Activated CD4-positive, alpha-beta T cell treated with anti-CD3 and anti-CD28 coated beads, Interleukin-2, amount 50 U/mL, for 16 hours (primary cell): ENCODE measurements at places on chromosomes 11 and 22.
A peak's percentile ranks its signal among the peaks of the same experiment; 100 is the strongest.

DNA sequence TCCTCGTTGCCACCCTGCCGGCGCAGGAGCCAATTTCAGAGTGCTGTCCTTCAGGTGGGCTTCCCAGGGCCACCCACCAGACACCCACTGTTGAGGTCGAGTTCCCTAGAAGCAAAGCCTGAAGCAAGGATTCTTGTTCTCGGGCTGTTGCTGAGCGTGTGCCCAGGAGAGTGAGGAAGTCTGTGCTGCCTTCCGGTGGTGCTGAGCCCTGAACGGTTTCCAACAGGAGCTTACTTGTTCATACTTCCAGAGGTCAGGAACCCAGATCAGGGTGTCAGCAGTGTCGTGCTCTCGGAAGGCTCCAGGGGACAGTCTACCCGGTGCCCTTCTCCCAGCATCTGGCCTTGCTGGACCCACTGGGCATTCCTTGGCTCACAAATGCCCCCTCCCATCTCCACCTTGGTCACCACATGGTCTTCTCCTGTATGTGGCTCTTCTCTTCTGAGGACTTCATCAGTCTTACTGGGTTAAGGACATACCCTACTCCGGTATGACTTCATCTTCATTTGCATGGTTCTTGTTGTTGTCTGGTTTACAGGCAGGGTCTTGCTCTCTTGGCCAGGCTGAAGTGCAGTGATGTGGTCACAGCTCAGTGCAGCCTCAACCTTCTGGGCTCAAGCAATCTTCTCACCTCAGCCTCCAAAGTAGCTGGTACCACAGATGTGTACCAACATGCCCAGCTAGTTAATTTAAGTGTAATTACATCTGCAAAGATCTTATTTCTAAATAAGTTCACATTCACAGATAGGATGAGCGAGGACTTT, 11.2 kb downstream of the SLC25A1 start:
- DNase-seq = no peak

- DNase-seq = no peak
Measured at GRCh38 chr22:44409974-44410316, 88.1 kb downstream of the RTL6 start.

DNA sequence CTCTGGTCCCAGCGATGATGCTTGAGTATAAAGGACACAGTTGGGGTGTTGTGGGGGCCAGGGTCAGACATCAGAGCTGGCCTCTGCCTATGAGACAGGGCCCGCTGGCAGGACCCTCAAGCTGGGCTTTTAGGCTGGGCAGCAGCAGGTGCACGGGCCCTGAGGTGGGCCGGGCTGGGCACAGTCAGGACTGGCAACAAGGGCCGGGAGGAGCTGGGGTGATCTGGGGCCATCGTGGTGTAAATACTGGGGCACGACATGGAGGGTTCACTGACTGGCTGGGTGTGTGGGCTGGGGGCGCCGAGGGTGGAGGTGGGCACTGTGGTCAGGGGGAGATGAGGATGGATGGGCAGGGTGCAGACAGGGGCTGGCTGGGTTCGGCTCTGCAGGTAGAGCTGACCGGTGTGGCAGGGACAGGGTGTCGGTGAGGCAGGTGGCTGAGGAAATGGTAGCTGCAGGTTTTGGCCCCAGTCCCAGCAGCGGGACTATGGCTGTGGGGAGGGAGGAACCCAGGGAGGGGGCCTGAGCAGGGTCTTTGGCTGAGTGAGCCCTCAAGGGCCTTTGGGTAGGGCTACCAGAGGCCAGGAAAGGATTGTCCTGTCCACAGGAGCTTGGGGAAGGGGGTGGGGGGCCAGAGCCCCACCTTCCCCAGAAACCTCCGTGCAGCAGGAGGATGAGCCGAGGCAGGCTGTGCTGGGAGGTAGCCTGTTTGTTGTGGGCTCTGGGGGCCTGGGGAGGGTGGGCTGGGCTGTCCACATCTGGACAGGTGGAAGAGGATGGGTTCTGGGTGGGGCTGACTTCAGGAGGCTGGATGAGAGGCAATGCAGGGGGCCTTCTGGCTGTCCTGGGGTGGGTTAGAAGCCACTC, 81.4 kb downstream of the KCNQ1 start:
- DNase-seq = no peak

- no peak for DNase-seq
Measured at GRCh38 chr22:24107661-24108060, 73.6 kb upstream of the SUSD2 start.

DNA sequence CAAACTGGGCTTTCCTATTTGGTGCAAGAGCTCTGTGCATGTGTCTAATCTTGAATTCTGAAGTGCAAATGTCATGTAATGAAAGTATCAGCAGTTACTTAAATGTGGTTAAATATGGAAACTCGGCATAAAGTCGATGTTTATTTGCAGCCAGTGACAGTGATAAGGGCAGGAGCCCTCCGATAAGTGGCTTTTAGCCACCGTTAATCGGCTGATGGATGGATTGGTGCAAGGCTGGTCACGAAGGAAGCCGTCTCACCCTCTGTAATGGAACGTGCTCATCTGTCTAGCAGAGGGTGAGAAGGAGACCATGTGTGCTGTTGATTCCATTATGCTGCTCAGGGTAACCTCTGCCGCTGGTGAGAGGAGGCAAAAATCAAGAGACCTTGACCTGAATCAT, 121.8 kb upstream of the PAX6 start:
- no peak for DNase-seq

GRCh38 chr22:28639321-28639720, 40.3 kb downstream of the TTC28 start:
- DNase-seq = no peak

GRCh38 chr11:61162092-61162941, 1.1 kb upstream of the VPS37C start:
- DNase-seq = peak; percentile 37

GRCh38 chr11:45676522-45677095, 11.2 kb upstream of the CHST1 start:
- DNase-seq = no peak

DNA sequence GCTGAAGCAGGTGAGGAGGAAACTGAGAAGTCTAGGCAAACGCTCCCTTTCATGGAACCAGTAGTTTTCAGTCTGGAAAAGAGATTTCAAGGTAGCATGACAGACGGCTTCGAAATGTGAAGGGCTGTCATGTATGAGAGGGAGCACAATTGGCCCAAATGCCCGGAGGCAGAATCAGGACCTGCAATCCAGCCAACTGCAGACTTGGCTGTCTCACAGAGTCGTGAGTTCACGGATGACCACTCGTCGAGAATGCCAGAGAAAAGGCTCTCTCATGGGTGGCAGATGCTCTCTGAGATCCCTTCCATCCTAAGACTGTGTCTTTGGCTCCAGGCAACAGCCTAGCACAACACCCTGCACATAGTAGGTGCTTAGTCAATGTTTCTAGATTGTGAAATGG, 134.8 kb downstream of the DSCAML1 start:
- DNase-seq = no peak

DNA sequence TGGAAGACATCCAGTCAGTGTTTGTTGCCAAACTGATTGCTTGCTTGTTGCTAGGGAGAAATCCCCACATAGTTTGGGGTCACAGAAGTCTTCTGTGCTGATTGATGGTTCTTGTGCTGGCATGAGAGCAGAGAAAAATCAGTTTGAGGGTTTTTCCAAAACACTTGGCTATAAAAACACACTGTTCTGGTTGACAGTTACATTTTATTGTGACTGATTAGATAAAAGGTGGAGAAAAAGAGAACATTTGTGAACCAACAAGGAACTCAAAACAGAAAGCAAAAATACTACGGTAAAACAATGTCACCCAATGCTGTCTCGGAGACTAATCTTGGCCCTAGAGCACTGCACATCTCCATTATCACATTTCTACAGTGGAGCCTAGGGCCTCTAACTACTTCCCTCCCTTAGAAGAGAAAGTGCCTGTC, 14.4 kb upstream of the EIF4G2 start:
- DNase-seq = no peak

GRCh38 chr11:64489831-64490441, 101.1 kb upstream of the SLC22A12 start:
- peak; percentile 49 for DNase-seq

GRCh38 chr22:32746732-32747131, 54.8 kb upstream of the TIMP3 start:
- DNase-seq = no peak

DNA sequence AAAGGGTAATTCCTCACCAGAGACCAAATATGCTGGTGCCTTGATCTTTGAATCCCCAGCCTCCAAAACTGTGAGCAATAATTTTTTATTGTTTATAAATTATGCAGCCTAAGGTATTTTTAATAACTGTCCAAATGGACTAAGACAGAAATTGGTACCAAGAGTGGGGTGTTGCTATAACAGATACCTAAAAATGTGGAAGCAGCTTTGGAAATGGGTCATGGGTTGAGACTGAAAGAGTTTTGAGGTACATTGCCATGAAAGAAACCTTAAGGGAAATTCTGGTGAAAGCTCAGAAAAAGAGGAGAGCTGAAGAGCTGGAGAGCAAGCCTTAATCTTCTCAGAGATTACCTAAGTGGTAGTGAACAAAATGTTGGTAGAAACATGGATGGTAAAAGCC, 378.2 kb downstream of the NXPE2 start:
- no peak for DNase-seq

- no peak for DNase-seq
Measured at GRCh38 chr11:97537407-97538150, 1147.8 kb downstream of the JRKL start.

GRCh38 chr11:130705670-130706421, 210.4 kb downstream of the SNX19 start:
- no peak for DNase-seq

DNA sequence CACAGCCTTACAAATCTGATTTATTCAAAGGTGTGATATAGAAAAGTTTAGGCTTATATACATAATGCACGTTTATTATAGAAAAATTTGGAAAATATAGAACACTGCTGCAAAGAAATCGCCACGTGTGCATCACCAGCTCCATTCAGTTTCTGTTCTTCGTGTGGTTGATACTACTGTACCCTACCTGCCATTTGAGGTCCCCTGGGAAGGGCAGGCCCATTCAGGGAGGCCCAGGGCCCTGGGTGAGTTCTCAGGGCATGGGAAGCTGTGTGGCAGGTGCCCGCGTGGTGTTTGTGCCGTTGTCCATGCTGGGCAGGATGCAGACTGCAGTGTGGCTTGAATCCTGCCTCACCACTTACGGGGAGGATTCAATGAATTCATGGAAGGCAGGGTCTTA, 60.8 kb downstream of the TBC1D22A start:
- no peak for DNase-seq

- no peak for DNase-seq
Measured at GRCh38 chr22:46067159-46068111, 82.9 kb upstream of the PPARA start.

DNA sequence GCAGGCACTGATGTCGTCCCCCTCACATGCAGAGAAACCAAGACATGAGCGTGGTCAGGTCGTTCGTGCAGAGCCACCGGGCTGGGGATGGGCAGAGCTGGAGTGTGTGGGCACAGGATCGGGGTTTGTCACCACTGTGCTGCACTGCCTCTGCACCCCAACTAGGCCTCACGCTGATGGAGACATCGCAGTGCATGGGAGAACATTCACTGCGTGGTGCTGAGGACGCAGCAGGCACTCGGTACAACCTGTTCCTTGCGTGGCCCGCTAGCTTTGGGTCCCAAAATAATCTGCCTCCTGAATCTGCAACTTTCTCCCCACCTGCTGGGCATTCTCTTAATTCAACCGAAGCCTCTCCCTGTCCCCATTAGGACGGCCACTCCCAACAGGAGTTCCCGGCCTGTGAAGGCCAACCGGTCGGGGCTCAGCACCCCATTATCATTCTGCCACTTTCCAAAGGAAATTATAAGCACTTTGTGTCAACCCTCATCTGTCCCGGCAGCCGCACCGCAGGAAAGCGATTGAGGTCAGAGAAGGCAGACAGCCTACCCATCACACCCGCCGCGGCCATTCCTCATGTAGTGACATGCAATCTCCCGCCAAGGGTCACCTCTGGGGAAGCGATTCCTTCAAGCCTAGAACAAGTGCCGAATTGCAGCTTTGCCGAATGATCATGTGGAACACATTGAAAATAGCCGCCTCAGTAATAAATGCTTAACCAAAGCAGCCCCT, 490.4 kb downstream of the MN1 start:
- no peak for DNase-seq

DNA sequence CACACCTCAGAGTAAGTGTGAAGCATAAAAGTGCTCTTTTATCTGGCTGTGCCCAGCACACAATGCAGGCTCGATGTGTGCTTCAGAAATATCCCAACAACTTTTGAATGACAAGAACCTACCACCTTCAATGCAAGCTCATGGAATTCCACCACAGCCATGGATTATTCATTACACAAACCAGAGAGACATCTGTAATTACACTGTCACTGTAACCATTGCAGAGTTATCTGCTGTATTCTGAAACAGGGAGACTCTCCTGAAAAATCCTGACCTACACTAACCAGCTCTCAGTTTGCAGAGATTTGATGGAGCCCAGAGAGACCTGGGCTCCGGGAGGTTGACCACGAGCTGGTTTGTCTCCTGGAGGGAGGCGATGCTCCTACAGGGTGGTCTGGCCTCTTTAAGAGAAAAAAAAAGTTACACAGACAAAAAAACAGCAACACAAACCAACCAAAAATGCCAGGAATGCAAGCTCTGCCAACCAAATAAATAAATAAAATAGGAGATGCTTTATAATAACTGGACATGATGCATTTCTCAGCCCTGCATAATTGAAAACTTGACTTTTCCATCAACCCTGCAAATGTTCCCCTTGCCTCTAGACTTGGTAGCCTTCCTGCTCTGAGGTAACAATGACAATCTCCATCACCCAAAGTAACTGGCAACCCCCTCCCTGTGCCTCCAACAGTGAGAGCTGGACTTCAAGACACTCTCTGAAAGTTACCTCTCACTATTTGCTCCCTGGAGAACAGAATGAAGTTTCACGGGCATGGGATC, 69.7 kb downstream of the ETS1 start:
- peak; percentile 46 for DNase-seq

- DNase-seq = no peak
Measured at GRCh38 chr22:50701076-50701419, 28.4 kb downstream of the SHANK3 start.

DNA sequence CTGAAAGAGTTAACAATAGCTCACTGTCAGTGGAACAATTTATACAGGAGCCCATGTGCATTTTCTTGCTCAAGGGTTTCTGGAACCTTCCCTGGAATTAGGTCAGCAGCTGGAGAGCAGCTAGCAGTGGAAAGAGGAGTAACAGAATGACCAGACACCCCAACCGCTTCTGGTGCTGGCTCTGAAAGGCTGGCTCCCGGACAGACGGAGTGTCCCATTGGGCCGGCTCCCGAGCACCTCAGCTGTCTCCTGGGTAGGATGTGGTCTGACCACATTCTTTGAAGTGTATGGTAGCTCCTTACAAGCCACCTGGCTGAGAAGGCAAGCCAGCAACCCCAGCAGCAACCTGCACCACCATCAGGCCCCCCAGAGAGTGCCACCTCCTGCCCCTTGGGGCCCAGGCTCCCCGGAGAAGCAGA, 44.7 kb downstream of the ABTB2 start:
- DNase-seq = no peak

- no peak for DNase-seq
Measured at GRCh38 chr22:41742918-41743317, 43.6 kb downstream of the MEI1 start.

DNA sequence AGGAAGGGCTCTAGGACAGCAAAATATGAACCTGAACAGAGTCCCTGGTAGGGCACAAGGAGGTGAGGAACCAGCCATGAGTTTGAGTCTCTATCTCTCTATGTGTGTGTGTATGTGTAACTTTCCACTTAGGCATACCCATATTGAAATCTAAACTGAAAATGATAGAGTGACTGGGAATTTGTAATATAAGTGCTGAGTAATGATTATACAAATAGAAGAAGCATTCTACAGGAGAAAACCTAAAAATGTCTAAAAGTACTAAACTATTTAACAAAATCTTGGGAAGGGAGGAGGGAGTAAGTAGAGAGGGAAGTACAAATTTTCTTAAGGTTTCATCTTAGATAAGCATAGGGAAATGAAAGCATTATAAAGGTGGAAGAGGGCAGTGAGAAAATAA, 97.1 kb upstream of the ZC3H12C start:
- no peak for DNase-seq

- DNase-seq = peak; percentile 25
Measured at GRCh38 chr11:61787928-61788491, 4.4 kb downstream of the TMEM258 start.
